ENCODE measurements at places on chromosomes 3 and 15.

DNA sequence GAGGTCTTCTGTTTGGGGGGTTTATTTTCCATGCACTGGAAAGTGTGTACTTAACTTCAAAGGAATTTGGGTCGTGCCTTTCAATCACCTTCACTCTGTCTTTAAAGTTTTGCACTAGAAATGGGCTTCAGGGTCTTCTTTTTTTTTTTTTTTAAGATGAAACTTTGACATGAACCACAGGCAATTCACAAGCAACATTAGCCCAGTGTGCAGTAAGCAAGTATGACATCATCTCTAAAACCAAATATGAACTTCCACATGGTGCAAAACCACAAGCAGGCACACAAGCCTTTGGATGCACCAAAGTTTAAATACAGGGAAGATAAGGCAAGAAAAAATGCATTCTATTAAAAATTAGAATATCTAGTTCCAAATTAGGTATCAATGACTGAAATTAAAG lies 381.9 kb downstream of the ERC2 start:
- DNase-seq, result no peak

- no peak for DNase-seq
Observed at GRCh38 chr15:50458348-50459112, 34.3 kb downstream of the USP8 start.

- no peak for DNase-seq
Observed at GRCh38 chr3:143396790-143397189, 277.2 kb downstream of the CHST2 start.

DNA sequence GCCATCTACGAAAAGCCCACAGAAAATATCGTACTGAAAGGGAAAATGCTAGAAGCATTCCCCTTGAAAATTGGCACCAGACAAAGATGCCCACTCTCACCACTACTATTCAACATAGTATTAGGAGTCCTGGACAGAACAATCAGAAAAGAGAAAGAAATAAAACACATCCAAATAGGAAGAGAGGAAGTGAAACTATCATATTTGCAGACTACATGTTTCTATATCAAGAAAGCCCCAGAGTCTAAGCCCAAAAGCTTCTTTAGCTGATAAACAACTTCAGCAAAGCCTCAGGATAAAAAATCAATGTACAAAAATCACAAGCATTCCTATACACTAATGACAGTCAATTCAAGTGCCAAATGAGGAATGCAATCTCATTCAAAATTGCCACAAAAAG lies 15.6 kb downstream of the OR5K3 start:
- DNase-seq, result no peak

- DNase-seq, result no peak
Observed at GRCh38 chr3:156670077-156670476, 4.3 kb upstream of the TIPARP start.

- no peak for DNase-seq
Observed at GRCh38 chr3:123843668-123844067, 40.5 kb downstream of the MYLK start.

DNA sequence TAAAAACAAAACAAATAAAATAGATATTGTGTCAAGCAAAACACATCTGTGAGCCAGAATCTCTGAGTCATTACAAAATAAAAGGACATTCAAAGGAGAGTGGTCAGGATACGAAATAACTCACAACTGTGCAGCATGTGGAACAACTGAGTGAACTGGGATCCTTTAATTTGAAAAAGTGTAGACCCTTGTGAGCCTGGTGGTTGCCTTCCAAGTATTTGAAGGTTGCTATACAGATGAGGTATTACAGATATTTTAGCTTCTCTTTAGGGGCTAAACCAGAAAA lies 26.7 kb downstream of the KCNMB2 start:
- DNase-seq, result no peak

DNA sequence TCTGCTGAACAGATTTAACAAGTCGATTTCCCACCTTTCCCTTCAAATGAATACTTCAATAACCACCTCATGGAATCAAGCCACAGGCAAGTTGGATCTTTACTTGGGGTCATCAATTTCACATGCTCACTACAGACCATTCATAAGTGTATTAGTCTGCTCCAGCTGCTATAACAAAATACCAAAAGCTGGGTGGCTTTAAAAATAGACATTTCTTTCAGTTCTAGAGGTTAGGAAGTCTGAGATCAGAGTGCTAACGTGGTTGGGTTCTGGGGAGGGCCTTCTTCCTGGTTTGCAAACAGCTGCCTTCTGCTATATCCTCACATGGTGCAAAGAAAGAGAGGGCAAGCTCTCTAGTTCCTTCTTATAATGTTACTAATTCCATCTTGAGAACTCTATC lies 5.1 kb downstream of the GPR176 start:
- DNase-seq, result no peak

DNA sequence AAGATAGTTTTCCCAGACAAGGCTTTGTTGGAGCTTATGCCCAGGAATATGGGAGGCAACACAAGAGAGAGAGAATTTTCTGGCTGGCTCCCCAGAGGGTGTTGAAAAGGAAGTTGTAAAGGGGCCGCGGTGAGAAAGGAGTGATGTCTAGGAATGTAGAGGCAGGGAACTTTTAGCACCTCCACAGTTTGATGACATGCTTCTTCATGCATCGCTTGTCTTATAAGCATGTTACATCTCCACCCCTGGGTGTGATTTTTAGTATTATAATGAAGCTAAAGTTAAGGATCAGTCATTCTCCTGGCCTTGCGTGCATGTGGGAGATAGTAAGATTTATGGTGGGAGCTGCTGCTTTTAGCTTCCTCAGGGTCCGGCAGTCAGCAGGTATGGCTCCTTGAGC lies 32.8 kb upstream of the TF start:
- no peak for DNase-seq

DNA sequence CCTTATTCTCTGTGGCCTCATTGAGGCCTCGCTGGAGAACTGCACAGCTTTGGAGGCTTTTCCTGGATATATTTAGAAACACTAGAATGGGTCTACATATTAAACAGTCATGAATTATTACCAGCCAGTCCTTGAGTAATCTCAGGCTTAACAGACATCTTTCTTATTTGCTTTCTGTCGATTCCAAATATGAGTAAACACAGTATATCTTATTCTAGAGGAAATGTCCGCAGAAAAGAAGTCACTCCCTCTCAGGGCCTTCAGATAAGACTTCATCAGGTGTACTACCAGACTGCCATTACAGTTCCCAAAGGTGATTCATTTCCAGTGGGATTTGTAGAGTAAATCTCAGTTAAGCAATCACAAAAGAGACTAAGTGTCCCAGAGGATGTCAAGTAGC lies 310.7 kb downstream of the RBMS3 start:
- no peak for DNase-seq

- no peak for DNase-seq
Observed at GRCh38 chr3:107275511-107275910, 101.7 kb upstream of the CCDC54 start.

GRCh38 chr3:29826712-29827111 lies 545.8 kb downstream of the RBMS3 start:
- DNase-seq, result no peak

GRCh38 chr3:113556946-113557335 lies 24.6 kb downstream of the SIDT1 start:
- no peak for DNase-seq

Measured in SK-N-MC (cell line).